Stimulated activated CD4-positive, alpha-beta T cell treated with anti-CD3 and anti-CD28 coated beads, Interleukin-2, amount 100 ng/mL, for 48 hours (primary cell): ENCODE measurements at places on chromosomes 11 and 22.

GRCh38 chr22:42939941-42940653 is 74.9 kb downstream of the PACSIN2 start:
- no peak for DNase-seq

- DNase-seq: no peak
Observed at GRCh38 chr11:46437122-46437689, 45.6 kb upstream of the CHRM4 start.

DNA sequence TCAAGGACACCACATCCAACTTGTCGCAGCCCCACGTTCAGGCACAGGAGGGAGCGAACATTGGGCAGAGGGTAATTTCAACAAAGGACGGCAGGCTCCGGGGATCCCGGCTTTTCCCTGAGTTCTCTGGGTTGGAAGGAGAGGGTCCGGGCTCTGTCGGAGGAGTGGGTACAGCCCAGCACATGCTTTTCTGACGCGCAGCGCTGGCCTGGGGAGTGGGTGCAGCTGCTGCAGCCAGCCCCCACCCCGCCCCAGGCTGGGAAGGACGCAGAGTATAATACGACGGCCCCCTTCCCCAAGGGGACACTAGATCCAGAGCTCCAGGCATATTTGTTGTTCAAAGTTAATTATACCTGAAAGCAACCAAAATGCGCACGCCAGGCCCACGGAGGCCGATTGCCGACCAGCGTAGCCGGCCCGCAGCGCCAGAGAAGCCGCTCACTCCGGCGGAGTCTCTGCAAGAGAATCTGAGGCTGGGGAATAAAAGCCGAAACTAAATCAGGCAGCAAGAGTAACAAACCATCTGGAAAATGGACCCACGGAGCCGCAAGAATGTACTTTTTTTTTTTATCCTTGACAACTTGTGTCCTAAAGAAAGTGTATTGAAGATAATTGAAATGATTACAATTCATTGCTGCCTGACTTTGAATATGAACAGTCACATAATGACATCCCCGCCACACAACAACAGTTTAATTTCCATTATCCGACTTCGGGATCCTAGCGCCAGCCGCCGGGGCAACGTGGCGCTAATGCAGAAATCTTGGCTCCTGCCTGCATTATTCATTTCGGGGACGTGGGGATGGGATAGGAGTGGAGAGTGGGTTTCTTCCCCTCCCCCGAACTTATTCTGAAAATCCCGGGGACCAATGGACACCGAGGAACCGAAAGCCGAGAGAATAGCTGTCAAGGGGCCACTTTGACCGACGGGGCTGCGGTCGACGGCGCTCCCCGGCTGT is 14.0 kb upstream of the PAX6 start:
- no peak for DNase-seq

GRCh38 chr11:28086569-28086968 is 21.4 kb downstream of the KIF18A start:
- DNase-seq: no peak
